Activated CD4-positive, alpha-beta memory T cell treated with anti-CD3 and anti-CD28 coated beads for 36 hours (primary cell): ENCODE measurements at places on chromosomes 12 and 14.

DNA sequence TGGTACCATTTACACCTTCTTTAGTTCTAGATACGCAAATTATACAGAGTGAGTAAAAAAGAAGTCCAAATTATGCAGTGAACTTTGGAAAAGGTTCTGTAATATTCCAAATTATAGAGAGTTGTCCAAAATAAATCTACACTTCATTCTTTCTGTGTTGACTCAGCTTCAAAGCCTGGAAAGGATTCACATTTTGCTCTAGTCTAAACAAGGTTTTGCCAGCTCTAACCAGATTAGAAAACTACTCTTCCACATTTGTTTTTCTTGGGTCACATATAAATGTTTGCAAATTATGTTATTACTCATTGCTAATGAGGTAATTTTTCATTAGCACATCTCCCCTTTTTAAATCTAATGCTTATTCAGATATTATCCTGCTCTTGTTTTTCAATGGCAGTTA, 1562.4 kb upstream of the SEL1L start:
- DNase-seq, result no peak

- peak; percentile 86 for DNase-seq
Observed at GRCh38 chr12:6423267-6424007, 21.3 kb upstream of the CD27 start.

DNA sequence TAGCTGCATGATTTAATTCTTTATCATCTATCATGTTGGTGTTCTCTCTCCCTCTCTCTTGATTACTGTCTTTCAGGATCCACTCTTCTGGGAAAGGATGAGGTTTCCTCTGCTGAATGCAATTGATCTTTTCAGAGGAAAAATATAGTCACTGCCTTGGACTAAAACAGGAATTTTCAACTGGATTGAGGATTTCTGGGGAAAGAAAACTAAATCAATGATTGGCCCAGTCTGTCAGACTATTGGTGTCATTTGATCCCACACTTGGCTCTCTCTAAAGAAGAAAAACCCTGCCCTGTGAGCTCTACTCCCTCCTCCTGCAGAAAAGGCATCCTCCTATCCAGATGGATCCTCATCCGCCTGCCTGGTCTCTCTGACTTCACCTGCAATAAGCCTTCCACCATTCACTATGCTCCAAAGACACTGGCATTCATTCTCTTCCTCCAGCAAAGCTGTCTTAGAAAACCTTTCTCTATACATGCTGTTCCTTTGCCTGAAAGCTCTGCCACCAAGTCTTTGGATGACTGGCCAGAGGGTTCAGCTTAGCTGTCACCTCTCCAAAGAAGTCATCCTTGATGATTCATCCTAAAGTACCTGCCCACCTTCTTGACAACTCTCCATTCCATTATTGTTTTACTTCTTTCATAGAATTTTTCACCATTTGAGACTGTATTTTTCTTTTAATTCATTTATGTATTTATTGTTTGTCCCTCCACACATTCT, 127.7 kb upstream of the CAND1 start:
- peak; percentile 43 for DNase-seq

DNA sequence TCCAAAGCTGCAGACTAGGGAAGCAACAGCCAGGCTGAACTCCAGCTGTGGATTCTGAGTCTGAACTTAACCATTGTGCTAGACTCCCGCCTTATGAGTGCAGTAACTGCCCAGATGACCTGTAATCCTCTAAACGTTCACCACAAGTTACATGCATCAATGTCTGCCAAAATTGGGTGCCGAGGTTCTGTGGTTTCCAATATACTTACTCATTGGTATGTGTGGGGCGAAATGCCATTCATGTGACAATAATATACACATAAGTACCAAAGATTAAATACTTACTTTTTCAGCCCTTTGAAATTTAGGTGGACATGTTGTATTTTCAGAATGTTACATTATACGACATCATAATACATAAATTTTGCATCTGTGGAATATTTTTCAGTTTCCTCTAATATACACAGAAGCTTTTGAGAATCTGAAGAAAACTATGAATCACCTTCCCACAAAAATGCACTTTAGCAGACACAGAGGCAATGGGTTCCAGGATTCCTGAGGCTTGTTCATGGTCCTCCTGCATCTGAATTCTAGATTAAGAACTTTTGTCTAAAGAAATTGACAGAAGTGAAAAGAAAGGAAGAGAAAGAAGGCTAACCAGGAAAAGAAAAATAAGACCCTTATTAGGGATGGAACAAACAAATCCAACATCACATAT, 31.7 kb downstream of the GRIP1 start:
- no peak for DNase-seq

DNA sequence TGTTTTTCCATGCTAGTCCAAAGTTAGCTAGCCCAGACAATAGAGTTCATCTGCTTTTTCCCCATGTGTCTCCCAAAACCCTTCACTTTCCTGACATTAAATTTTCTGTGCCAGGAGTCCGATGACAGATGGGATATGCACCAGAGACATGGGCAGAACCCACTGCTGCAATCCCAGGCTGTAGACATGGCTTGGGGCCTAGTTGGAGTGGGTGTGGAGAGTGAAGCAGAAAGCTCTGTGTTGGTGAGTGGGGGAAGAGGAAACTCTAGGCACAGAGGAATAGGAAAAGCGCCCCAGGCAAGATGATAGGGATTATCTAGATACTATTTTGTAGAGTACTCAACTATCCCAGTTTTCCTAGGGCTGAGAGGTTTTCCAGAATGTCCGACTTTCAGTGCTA, 4.8 kb upstream of the KRT74 start:
- DNase-seq, result no peak

GRCh38 chr12:98295681-98296080, 219.7 kb upstream of the TMPO start:
- no peak for DNase-seq

- DNase-seq, result peak; percentile 63
Observed at GRCh38 chr14:101817501-101818001, 56.0 kb downstream of the PPP2R5C start.

DNA sequence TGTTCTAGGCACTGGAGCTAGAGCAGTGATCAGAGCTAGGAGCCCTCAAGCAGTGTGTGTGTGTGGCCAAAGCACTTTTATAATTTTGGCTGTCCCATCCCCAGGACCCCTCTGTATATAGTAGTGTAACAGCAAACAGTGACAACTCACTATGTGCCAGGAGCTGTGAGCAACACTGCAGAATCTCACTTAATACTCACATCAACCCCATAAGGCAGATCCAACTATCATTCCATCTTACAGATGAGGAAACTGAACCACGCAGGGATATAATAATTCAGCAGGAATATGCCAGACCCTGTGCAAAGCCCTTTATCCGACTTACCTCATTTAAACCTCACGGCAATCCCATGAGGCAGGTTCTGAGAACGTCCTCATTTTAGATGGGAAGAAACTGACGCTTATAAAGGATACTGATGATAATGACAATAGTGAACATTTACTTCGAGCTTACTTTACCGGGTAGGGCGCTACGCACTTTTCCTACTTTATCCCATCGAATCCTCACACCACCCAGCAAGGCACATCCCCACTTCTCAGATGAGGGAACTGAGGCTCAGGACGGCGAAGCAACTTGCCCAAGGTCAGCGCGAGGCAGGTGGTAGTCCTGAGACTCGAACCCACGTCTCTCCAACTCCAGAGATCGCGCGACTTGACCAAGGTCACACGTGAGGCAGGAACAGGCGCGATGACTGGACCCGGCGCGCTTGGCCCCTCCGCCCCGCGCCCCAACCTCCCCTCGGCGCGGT, 687 bp downstream of the RAB35 start:
- peak; percentile 65 for DNase-seq

DNA sequence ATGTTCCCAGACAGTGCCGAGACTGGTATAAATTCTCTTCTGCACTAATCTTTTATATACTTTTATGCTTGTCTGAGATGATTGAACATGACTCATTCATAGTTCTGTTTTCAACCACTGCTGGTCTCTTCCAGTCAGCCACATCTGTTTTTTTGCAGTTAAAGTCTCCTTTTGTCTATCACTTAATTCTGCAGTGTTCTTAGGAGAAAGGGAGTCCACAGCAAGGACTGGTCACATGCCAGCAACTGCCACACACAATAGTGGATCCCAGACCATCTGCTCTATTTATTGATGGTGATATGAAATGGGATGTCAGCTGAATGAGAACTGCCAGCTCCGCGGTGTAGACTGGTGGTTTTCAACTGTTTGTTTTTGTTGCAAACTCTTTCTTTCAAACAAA, 379.8 kb downstream of the MED13L start:
- no peak for DNase-seq

- peak; percentile 49 for DNase-seq
Observed at GRCh38 chr12:11771356-11771755, 121.9 kb downstream of the ETV6 start.

DNA sequence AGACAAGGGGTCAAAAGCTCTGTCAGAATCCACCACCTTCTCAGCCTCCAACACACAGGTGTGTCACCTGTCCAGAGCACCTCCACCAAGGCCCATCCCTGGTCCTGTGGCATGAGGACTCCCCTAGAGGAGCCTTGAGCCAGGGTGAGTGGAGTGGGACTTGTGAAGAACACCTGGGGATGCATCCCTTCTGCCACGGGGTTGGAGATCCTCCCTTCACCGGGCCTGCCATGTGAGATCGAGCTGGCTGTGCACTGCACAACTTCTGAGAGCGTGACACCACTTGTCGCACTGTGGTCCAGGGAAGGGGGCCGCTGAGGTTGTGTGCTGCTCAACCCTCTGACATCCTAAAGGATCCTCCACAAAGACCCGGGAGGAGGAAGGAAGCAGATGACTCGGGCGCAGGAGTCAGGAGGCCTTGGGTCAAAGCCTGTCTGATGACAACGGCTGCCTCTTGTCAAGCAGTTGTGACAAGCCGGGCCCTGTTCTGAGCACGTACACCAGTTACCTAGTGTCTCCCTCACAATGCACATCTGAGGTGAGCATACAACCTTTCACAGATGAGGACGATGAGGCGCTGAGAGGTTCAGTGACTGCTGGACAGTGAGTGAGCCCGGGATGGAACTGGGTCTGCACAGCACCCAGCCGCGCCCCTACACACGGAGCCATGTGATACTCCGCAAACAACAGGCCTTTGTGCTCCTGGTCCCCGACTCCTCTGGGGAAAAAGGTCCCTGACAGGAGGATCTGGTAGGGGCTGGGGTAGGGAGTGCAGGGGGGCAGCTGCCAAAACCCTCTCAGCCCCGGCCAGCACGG, 35.6 kb downstream of the CHGA start:
- DNase-seq, result no peak

DNA sequence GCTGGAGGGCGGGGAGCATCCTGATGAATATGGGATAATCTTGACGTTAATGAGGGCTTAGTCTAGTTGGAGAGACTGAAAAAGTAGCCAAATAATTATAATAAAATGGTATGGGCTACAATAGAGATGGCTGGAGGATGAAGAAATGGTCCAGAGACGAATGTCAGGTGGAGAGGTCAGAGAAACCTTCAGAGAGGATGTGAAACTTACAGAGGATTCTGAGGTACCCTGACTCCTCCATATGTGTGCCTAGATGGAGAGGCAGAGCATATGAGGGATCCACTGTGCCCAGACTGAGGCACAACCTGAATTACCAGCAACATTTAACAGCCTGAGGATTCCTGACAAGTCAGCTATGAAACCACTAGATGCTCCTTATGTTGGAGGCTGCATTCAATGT, 417.0 kb downstream of the ATP23 start:
- no peak for DNase-seq

GRCh38 chr12:13816394-13816793, 165.0 kb downstream of the GRIN2B start:
- no peak for DNase-seq

DNA sequence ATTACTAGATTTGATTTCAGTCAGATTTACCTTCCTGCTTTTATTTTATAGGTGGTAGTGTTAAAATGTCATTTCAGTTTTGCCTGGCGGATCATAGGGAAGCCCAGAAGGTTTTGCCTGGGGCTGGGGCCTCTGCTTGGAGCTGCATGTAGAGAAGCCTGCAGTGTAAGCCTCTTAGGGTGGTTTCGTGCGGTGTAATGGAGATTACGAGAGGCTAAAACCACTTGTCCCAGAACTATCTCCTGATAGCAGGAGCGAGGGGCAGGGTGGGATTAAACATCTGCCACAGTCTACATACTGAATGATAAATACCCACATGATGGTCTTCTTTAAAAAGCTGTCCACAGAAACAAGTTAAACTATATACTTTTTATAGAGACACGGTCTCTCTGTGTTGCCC, 35.0 kb upstream of the DICER1 start:
- no peak for DNase-seq

GRCh38 chr12:131912518-131913274, 16.4 kb upstream of the PUS1 start:
- no peak for DNase-seq

DNA sequence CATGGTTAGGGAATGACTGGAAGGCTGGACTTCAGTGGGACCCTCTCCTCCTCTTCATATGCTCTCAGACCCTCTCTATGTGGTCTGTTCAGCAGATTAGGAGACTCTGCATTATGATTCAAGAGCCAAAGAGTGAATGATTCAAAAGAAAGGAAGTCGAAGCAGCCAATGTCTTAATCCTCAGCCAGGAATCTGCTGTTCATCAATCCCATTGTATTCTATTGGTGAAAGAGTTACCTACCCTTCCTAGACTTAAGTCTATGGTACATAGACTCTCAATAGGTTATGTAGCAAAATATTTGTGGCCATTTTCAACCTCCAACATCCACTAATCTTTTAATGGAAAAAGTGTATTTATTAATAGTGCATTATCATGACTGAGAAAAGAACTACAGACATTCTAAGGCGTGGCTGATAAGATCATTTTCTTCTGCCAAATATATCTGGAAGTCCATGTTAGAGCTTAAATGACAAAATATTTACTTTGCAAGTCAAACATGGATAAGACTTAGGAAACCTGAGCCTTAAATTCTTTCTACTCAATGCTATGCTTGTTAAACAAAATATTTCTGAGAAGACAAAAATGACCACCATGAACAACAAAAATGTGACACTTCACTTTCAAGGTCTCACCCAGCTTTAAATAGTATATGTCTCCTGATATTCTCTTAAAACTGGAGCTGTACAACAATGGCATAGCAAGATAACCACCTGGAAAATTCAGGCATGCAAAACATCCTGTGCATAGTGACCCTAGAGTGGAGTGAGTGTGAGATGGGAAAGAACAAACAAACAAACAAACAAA, 1100.6 kb downstream of the GALC start:
- no peak for DNase-seq

DNA sequence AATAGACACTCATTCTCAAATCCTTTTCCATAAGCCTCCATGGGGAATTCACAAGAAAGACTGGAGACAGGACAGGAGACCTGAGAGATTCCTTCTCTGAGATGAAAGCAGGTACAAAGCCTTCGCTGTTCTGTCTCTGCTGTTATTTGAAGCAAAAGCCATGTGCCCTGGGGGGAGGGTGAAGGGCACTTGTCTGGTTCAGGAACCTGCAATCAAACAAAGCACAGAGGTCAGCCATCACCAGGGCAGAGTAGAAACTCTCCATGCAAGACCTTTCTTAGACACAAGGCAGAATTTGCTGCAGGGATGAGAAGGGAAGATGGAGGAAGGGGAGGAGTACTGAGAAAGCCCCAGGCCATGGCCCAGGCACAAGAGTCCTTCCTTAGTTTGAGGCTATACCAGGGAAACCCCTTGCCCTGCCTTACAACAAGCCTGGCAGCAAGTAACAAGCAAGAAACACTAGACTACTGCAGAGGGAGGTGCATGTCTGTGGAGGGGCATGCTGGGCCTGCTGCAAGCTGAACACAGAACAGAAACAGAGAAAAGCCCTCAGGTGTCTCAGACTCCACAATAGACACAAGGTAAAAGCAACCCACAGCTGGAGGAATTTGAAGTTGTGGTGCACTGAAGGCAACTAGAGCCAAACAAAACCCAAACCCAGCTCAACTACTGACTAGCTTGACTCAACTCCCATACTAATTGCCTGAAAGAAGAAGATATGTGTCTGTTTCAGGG, 7.8 kb upstream of the ART4 start:
- DNase-seq, result no peak

GRCh38 chr14:23465261-23465660, 4.2 kb upstream of the NGDN start:
- no peak for DNase-seq
